Type B pancreatic cell (in vitro differentiated cells): ENCODE measurements at places on chromosomes 12 and 14.

DNA sequence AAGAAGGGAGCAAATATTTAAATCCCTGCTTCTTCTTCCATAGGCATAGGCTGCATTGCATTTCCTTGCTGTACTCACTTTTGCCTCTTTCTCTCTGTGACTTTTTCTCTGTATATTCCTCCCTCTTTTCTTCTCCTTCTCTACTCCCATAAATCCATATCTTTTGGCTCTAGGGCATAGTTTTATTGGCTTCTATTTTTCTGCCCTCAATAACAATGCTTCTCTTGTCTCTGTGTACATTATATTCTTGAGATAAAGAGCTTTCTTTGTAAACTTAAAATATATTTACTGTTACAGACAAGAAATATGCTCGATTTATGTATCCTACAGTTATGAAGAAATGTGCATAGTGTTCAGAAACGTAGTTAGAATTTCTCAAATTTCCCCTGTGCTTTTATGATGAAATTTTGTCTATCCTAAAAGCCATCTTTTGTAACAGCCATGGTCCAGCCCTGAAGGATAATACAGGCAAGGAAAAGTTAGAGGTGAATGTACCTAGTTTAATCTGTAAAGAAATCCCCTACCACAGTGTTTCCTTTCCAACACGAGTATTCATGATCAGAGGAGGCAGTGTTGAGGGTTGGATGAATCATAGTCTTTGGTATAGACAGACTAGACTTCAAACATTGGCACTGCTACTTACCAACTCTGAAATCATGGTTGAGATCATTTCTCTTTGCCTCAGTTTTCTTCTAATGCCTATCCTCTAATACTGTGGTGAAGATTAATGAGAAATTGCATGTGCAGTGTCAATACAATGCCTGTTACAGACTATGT lies 173.3 kb upstream of the FAR2 start:
- DNase-seq, result no peak

DNA sequence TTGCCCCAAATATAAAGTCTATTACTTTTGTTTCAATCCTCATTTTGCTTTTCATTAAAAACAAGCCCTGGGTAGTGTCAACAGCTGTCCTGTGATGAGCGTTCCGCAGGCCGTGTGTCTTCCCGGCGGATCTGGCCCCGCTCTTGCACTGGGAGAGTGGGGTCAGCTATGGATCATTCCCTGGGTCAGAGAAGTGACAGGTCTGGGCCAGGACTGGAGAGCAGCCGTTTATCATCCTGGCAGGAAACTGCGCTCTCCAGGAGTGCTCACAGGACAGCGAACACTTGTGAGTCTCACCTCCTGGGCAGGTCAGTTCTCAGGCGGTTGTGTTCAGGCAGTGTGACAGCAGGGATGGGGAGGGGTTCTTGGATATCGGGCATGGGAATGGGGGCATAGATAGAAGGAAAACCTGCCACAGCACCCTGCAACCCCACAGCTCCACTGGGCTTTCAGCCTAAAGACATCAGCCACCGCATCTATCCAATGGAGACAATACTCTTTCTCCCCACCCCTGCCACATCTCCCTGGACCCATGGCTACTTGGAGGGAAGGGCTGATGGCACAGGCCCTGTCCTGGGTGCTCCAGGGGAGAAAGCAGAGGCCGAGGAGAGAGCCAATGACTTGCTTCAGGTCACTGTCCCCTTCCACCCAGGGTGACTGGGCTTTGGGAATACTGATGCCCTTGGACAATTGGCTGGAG lies 47.8 kb upstream of the CHGA start:
- DNase-seq, result no peak

GRCh38 chr12:124006085-124006845 lies 33.2 kb downstream of the ZNF664 start:
- DNase-seq, result no peak

- DNase-seq, result no peak
Measured at GRCh38 chr12:107378609-107379008, 285.3 kb upstream of the CRY1 start.

GRCh38 chr12:116538682-116539305 lies 20.4 kb upstream of the MAP1LC3B2 start:
- DNase-seq, result no peak

DNA sequence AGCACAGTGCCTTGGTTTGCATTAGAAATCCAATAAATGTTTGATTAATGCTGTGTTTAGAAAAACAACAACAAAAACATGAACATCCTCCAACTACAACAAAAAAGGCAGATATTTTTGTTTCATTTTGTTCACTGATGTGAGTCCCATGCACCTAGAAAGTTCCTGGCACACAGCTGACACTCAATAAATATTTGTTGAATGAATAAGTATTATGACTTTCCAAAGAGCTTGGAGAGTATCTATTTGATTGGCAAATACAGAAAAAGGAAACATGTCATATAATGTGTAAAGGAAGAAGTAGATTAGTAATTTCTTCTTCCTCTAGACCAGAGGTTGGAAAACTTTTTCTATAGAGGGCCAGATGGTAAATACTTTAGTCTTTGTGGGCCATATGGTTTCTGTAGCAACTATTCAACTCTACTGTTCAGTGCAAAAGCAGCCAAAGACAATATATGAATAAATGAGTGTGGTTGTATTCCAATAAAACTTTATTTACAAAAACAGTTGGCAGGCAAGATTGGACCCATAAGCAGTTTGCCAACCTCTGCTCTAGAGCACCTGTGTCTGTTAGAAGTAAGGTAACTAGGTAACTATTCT lies 312.3 kb upstream of the DIO2 start:
- no peak for DNase-seq

GRCh38 chr12:68340404-68341270 lies 8.5 kb upstream of the MDM1 start:
- DNase-seq, result no peak

GRCh38 chr12:61452076-61452475 lies 808.1 kb upstream of the USP15 start:
- no peak for DNase-seq

DNA sequence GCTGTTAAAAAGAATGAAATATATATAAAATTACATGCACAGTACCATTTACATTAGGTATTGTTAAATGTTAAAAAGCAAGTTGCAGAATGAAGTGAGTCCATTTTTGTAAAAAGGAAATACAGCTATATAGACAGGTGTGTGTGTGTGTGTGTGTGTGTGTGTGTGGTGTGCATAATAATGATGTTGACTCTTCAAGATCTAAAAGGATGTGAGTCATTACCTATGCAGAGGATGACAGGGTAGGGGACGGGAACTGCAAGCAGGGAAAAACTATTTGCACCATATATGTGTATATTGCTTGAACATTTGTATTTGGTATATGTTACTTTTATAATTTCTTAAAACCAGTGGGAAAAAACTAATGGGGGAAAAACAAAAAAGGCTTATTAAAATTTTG lies 3.1 kb downstream of the C14orf39 start:
- DNase-seq, result no peak

- no peak for DNase-seq
Measured at GRCh38 chr14:104447750-104448149, 131.8 kb upstream of the C14orf180 start.

- DNase-seq, result no peak
Measured at GRCh38 chr12:92210071-92210470, 64.4 kb upstream of the BTG1 start.

DNA sequence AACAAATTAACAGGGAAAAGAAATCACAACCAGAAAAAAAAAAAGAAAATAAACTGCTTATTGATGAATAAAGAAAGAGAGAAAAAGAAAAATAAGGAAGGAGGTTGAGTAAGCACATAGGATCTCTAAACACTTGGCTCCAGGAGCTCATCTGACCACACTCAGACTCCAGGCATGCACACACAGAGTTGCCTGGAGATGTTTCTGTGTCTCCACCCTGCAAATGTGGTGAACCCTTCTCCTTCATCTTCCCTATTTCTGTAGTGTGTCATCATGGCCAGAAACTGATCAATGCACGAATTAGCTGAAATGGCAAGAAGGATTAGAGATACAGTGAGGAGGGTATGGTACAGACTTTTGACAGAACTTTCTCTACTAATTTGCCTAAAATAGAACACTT lies 20.2 kb downstream of the OR4N2 start:
- no peak for DNase-seq

DNA sequence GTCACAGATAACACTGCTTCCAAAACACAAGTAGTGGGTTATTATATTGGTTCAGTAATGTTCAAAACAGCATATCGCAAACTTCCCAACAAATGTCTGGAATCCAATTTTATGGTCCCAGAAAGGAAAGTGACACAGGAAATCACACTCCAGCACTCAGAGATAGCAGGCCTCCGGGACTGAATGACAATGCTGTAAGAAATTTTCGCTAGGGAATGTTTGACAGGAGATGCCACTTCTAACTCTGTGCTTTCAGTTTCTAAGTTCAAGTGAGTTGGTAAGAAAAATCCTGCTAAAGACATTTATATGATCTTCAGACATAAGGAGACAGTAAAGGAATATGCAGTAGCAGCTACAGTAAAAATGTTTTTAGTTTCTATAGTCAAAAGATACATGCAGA lies 93.2 kb downstream of the SLC2A13 start:
- no peak for DNase-seq

- DNase-seq, result no peak
Measured at GRCh38 chr14:88289234-88289633, 33.8 kb downstream of the KCNK10 start.
